ENCODE measurements at places on chromosomes 13 and 19.
A peak's percentile ranks its signal among the peaks of the same experiment; 100 is the strongest.

DNA sequence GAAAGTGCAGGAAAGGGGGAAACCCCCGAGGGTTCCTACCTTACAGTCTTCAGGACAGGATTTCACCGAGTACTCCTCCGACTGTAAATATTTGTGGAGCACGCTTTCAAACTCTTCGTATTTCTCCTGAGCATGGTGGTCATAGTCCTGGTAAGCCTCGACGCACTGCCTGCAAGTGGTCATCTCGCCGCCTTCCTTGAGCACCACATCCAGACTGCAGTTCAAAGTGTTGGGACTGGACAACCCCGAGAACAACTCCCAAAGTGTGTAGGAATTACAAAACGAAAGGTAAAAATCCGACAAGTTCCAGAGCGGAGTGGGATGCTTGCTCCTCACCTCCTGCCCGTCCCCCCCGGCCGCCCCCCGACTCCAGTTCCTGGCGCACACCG lies 349.7 kb downstream of the LIG4 start:
- DNase-seq = no peak

- no peak for DNase-seq
These were observed 861.9 kb downstream of the GPC5 start for GRCh38 chr13:92260363-92260762.

DNA sequence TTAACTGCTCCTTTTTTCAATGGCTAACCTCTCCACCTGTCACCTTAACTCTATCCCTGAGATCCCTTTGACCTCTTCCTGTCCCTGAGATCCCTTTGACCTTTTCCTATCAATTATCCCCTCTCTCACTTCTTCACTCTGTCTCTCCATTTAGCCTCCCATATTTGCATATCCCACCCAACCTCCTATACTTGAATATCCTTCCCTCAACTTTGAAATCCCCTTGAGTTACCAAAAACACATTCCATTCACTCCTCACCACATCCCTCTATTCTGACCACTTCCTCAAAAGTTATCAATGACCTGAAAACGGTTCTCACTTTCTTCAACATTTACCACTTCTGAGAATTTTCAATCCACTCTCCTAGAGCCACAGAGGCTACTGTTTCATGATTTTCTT lies 3.0 kb downstream of the MYCBP2 start:
- no peak for DNase-seq

GRCh38 chr13:106762708-106763107 lies 194.8 kb upstream of the ARGLU1 start:
- peak; percentile 46 for DNase-seq

DNA sequence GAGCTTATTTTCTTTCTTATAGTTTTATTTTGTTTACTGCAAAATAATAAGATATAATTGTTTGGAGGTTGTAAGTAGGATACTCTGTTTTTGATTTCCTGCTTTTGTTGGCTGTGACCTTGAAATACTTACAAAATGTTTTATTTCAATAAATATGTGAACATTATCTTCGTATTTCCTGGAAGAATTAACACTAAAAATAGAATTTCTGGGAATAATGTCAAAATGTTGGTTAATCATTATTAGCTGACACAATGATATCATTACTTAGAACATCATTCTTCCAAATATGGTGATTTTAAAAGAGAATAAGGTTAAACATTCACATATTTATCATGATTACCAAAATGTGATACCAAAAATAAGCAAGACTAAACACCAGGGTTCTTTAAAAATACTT lies 1148.6 kb upstream of the PRR20A start:
- DNase-seq = no peak

DNA sequence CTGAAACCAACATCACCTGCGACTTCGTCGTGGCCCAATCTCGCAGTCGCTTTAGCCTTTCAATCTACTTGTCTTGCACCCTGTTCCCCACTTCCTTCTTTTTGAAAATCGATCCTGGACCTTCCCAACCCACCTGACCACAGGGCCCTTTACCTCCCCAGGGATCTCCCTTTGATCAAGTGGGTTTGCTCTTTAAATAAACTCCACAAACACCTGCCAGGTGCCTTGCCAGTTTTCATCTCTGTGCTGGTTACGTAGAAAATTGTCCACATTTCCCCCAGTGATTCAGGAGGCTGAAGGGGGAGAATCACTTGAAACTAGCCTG lies 14.5 kb upstream of the RAB20 start:
- DNase-seq = no peak

DNA sequence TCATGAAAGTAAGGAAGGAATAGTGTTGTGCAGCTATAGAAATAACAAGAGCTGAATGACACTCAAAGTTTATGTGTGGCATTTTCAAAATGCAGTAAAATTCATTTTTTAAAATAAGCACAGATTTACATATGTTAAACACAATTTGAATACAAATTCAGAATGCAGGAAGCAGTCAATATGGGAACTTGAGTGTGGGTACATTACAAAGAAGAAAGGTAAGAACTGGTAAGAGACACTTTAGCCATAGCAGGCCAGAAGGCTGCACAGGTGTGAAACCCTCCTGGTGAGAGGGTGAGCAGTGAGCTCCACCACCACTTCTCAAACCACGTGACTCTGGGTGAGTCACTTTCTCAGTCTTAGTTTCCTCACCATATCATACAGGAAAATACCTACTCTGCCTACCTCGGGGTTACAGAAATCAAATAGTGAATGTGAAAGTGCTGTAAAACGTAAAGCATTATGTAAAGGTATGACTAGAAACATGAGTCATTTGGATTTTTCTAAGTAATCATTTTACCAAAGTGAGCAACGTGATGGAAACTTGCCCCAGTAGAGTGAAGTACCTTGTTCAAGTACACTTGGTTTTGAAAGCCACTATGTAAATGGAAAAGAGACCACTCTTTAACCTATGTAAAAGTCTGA lies 40.5 kb downstream of the USP12 start:
- DNase-seq = peak; percentile 41

DNA sequence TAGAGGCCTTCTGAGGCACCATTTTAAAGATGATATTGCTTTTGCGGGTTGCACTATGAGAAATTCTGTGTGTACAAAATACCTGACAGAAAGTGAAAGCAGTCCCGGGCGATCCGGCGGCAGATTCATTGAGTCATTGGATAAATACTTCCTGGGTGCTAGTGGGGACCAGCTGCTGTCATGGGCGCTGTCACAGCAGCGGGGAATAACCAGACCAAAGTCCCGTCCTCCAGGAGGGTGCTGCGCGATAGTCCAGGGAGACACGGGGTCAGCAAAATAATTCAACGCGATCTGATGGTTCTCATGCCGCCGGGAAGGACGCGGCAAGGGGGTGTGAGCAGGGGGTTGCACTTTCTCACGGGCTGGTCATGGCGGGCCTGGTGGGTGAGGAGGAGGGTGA lies 13.5 kb downstream of the ZFR2 start:
- DNase-seq = no peak

DNA sequence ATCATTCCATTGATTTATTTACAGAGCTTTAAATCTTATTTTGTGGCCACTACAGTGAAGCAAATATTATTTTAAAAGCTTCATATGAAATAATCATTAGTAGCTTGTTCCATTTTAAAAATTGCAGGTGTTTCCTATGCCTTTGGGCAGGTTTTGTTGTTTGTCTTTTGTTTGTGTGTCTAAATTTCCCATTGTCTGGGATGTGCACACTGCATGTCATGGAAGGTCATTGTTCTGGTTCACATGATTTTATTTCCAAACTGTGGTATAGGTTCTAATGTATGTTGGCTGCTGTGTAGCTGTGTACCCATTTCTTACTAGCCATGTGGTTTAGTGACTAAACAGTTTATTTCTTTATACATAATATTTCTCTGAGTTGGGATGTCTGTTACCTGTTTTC lies 65.6 kb downstream of the COL4A2 start:
- DNase-seq = no peak

DNA sequence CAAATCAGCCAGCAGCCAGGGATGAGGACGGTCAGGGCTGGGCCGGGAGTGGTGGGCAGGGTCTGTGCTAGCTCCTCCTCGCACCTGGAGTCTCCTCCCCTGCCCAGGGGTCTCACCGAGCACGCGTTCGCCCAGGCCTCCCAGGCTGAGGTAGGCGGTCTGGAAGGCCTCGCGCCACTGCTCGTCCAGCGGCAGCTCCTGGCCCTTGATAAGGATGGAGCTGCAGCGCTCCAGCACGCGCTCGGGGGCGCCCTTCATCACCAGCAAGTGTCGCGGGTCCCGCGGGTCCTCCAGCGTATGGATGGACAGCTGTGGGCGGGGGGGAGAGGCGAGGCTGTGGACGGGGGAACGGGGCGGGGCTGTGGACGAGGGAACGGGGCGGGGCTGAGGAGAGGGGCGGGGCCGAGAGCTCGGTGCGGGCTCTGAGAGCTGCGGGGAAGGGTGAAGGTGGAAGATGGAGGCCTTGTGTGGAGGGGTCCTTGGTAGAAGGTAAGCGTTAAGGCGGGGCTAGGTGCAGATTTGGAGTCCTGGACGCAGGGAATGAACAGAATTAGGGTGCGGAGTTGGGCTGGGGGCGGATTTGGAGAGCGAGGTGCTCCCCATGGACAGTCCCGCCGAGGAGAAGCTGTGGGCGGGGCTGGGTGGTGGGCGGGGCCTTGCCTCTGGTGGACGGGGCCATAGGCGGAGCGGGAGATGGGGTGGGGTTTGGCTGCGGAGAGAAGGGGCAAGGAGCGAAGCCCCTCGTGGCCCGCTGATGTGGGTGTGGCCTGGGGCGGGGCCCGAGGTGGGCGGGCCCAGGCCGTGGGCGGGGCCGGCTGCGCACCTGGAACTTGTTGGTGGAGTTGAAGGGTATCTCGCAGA lies 5.7 kb downstream of the ATP4A start:
- peak; percentile 78 for DNase-seq

GRCh38 chr13:51451467-51452360 lies 1.1 kb downstream of the INTS6 start:
- DNase-seq = peak; percentile 89

GRCh38 chr13:32153056-32153455 lies 121.5 kb downstream of the FRY start:
- DNase-seq = peak; percentile 36

DNA sequence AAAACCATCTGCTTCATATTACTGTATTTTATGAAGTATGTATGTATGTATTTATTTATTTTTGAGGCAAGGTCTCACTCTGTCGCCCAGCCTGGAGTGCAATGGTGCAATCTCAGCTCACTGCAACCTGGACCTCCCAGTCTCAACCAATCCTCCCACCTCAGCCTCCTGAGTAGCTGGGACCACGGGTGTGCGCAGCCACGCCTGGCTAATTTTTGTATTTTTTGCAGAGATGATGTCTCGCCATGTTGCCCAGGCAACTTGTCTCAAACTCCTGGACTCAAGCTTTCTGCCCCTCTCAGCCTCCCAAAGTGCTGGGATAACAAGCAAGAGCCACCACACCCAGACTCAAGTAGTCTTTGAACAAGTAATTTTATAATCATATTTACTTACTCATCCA lies 5.5 kb downstream of the KATNAL1 start:
- DNase-seq = no peak

DNA sequence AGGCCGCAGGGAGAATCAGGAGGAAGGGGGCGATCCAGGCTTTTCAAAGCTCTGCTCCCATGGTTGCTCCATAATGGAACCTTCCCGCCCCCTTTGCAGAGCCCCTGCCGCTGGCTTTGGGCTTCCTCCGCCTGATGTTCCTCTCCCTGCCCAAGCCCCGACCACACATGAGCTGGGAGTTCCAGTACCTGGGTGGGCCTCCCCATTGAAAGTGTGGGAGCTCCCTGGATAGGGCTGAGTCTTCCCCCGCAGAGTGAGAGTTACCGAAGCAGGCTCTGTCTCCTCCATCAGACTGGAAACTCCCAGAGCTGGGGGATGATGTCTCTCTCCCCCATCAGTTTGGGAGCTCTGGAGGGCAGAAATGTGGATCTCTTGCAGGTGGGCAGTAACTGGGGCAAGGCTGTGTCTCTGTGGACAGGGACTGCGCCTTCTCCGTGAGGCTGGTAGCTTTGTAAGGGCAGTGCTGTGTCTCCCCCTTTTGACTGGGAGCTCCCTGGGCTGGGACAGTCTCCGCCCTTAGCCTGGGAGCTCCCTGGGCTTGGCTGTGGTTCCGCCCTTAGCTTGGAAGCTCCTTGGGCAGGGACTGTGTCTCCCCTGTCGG lies 722 bp downstream of the DCAF15 start:
- peak; percentile 65 for DNase-seq

- DNase-seq = peak; percentile 54
These were observed 9.5 kb downstream of the ADAMTSL5 start for GRCh38 chr19:1503089-1503924.

DNA sequence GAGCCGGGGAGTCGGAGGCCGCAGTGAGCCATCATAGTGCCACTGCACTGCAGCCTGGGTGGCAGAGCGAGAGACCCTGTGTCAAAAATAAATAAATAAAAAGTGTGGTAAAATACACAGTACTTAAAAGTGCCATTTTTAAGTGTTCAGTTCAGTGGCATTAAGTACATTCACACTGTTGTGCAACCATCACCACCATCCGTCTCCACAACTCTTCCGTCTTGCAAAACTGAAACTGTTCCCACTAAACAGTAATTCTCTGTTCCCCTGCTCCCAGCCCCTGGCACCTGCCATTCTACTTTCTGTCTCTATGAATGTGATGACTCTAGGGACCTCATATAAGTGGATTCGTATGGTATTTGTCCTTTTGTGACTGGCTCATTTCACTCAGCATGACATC lies 13.3 kb downstream of the SLC25A42 start:
- DNase-seq = no peak

GRCh38 chr13:34070006-34070405 lies 252.1 kb downstream of the RFC3 start:
- DNase-seq = peak; percentile 20

- DNase-seq = peak; percentile 62
These were observed 43.3 kb upstream of the C13orf46 start for GRCh38 chr13:114017028-114017630.

GRCh38 chr13:32179708-32180107 lies 135.5 kb downstream of the ZAR1L start:
- DNase-seq = no peak

- peak; percentile 62 for DNase-seq
These were observed 607 bp downstream of the NFIC start for GRCh38 chr19:3366753-3367627.

DNA sequence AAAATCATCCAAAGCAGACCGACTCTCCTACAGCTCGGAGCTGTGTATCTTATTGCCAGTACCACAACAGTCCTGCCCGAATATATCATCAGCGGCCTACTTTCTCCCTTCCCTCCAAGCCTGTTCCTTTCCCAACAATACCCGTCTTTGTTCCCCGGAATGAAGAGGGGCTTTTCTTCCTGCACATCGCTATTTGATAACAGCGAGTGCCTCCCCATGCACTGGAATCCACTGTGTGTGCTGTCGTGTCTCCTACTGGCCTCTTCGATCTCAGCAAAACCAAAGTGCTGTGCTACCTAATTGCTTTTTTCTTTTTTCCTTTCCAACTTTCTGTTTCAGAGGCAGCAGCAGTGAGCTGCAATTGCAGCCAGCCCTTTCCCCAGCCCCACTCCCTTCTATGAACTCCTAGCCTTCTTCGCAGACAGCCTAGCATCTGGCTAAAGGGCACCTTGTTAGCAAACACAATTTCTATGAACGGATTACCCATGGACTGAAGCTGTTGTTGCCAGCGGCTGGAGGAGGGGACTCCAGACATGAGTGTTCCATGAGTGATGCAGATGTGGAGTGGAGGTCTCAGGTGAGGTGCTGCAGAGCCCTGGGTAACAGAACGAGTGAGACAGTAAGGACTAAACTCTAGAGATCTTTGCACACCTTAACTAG lies 43.4 kb downstream of the EFNB2 start:
- no peak for DNase-seq

- DNase-seq = no peak
These were observed 11.4 kb upstream of the RFXAP start for GRCh38 chr13:36807616-36808015.

- DNase-seq = no peak
These were observed 6.9 kb downstream of the SBSN start for GRCh38 chr19:35521124-35521743.

GRCh38 chr13:97627566-97627965 lies 193.6 kb downstream of the RAP2A start:
- DNase-seq = peak; percentile 85

Measured in astrocyte of the hippocampus (primary cell).